Epithelial cell of umbilical artery (primary cell): ENCODE measurements at places on chromosomes 7 and 10. TPM values are rescaled to one million over a fixed set of nuclear protein-coding genes. Genes with fewer than 3 reads are reported as not detected.

C7orf57 gene
- total RNA-seq: under 0.01 TPM in 1 of 2 replicates, not detected in the other

PLAC9 gene
- total RNA-seq: 2.9 and 4.9 TPM in 2 replicates

CUL2 gene
- 27.9 and 32.1 TPM in 2 replicates for total RNA-seq

TEX47 gene
- not detected in 2 replicates for total RNA-seq

GOLGA7B gene
- total RNA-seq: not detected in 2 replicates

ENKUR gene
- not detected in 2 replicates for total RNA-seq

ACBD5 gene
- total RNA-seq: 21.4 and 34.0 TPM in 2 replicates

CDH23 gene
- total RNA-seq: under 0.01 TPM in 1 of 2 replicates, not detected in the other

BTBD16 gene
- not detected in 2 replicates for total RNA-seq

KCTD7 gene
- total RNA-seq: 3.6 and 3.8 TPM in 2 replicates

FIGNL1 gene
- total RNA-seq: 56.5 and 61.7 TPM in 2 replicates

OPALIN gene
- not detected in 2 replicates for total RNA-seq

HOXA11 gene
- total RNA-seq: 8.1 and 10.3 TPM in 2 replicates

TYW1B gene
- total RNA-seq: 2.1 and 4.2 TPM in 2 replicates

NXPH1 gene
- not detected in 2 replicates for total RNA-seq
